Posterior cingulate gyrus (tissue), 11 donors: ENCODE measurements at places on chromosomes 5 and 9.

DNA sequence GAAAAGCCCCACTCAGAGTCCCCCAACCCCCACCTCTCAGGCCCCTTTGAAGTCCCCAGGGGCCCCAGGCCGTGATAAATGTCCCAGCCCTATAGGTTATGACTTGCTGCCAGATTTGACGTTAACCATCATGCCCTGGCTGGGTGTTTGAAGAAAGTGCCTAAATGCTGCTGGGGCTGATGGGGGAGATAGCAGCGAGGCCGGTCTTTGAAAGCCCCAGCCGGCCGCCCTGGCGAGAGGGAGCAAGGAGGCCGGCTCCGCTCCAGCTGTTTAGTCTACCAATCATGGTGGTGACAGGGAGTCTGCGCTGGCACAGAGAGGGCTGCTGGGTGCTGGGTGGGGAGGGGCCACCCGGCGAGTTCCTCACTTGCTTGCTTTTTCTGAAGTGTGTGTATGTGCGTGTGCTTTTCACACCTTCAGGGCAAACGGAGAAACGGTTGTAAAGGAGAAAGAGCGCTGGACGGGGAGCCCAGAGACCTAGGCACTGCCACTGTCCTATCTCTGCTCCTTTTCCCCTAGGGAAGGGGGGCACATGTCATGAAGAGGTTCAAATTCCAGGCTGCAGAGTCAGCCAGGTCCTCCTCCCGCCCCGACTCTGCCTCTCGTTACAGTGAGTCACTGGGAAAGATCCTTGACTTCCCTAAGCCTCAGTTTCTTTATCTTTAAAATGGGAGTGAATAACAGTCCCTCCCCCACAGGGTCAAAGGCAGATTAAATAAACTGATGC is 126.1 kb upstream of the HAND1 start:
- no peak for DNase-seq

DNA sequence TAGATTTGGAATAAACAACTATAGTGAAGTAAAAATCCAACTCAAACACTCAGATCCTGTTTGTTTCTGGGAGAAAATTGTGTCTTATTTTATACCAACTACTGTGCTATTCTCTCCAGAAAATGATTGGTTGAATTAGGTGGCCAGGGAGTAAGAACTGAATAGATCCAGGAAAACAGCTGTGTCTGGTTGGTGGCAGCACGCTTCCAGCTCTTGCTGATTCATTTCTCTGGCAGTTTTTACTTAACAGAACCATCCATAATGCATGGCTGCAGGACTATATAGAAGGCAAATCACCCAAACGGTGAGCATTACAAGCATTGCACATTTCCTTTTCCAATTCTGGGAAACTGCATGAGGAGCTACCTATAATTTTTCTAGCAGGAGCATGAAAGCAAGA is 29.5 kb downstream of the DMAC1 start:
- peak; percentile 80 for DNase-seq

DNA sequence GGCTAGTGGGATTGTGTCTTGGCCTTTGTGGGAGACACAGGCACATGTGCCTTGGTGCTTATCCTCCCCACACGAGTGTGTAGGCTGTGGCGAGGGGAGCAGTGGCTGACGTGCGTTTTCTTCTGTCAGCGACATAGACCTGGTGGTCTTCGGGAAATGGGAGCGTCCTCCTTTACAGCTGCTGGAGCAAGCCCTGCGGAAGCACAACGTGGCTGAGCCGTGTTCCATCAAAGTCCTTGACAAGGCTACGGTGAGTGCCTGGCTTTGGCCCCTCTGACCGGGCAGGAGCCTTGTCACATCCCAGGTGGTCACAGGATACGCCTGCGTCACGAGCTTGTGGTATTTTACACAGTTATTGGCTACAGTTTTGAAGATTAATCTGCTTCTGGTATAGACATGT is 26.4 kb downstream of the TENT4A start:
- peak; percentile 55 for DNase-seq

GRCh38 chr5:177489119-177489716 is 8.2 kb downstream of the PDLIM7 start:
- no peak for DNase-seq

- DNase-seq = no peak
Observed at GRCh38 chr5:80930940-80931339, 29.2 kb upstream of the RASGRF2 start.

GRCh38 chr9:93343663-93344062 is 107.8 kb upstream of the FAM120A start:
- no peak for DNase-seq

DNA sequence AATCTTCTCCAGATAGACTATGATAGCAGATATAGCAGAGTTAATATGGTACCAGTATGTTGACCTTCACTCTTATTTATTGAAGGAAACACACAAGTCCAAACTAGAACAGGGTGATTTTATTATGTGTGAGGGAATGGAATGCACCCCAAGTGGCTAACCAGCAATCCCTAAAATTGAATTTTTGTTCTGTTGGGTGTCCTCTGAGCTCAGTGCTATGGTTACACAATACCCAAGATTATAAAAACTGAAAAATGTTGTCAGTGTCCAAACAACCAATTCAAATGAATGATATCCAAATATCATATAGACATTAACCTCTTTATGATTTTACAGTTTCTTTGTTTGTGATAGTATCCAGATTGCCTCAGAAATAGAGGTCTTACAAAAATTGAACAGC is 60.9 kb downstream of the NNT start:
- no peak for DNase-seq

- no peak for DNase-seq
Observed at GRCh38 chr5:120599576-120599975, 135.5 kb downstream of the PRR16 start.

DNA sequence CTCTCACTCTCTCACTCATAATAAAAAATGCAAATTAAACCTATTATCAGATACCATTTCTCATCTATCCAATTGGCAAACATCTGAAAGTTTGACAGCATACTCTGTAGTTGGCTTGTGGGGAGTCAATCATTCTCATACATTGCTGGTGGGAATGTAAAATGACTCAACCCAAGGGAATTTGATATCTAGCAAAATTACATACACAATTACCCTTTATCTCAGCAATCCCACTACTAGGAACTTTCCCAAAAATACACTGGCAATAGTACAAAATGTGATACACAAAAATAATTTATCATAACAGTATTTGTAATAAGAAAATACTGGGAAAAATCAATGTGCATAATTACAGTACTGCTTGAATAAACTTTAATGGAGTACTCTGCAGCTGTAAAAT is 731.3 kb downstream of the DTWD2 start:
- DNase-seq = no peak

DNA sequence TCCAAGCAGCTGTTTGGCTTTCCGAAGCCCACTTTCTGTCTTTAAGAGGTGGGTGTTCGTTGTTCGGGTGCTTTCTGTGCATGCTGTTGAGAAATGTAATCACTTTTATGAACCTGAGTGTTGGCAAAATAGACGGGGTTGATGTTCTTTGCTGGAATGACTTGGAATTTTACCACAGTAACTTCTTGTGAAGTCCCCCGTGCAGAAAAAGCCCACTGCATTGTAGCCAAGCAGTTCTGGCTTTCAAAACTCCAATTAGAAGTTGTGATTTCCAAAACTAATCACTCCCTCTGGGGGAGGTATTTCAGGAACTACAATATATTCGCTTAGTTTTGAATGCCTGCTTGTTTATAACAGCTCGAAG is 111.1 kb downstream of the PAM start:
- no peak for DNase-seq

DNA sequence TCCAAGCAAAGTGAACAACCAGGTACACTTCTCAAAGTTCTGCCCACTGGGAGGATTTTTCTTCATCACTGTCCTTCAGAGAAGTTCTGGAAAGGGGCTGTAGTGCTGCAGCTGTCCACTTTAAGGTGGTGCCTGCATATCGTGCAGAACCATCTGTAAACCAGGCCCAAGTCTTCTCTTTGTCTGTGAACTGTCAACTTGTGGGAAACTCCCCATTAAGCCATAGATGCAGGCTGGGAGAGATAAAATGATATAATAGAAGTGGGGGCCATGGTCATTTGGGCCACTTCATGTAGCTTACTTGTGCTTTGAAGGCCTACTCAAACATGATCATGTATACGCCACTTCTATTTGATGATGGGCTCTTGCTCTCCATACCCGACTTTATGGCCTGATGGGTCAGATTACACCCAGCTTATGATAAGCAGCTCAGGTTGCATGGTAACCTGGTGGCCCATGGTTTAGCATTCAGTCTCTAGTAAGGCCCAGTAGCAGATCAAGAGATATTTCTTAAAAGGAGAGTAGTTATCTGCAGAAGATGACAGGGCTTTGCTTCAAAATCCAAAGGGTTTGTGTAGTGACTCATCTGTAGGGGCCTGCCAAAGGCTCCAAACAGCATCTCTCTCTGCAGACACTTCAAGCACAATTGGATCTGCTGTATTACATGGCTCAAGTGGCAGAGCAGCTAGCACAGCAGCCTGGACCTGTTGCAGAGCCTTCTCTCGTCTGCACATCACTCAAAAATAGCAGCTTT is 15.7 kb upstream of the BTF3 start:
- no peak for DNase-seq

DNA sequence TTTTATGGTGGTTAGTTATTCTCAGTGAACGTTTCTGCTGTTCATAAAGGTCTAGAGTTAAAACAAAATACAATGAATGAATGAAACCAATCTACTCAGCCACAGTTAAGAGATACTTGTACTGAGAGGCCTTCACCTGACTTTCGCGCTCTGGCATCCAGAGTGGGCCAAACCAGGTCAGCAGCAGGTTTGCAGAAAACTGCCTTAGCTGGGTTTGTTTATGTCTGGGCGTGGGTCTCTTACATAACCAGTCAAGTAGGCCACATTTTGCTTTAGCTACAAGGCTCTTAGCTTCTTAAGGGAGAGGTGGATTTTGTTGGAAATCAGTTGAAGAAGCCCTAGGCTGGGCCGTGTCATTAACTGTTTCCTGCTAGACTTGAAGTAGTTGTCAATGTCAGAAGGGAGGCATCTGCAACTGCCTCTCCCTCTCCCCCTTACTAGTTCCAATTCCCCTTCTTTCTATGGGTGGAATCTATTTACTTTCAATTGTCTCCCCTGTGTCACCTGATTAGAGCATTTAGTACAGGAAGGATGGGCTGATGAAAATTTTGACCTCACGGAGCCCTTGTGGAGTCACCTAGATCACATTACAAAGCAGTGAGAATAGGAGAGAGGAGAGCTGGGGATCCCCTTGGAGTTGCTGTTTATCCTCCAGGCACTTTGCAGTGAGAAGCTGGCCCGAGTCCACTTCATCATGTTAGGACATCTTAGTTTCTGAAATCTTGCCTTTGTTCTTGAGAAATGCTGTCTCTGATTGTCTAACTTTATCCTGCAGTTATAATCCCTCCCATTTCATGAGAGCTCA is 200.5 kb downstream of the ARHGEF28 start:
- no peak for DNase-seq

DNA sequence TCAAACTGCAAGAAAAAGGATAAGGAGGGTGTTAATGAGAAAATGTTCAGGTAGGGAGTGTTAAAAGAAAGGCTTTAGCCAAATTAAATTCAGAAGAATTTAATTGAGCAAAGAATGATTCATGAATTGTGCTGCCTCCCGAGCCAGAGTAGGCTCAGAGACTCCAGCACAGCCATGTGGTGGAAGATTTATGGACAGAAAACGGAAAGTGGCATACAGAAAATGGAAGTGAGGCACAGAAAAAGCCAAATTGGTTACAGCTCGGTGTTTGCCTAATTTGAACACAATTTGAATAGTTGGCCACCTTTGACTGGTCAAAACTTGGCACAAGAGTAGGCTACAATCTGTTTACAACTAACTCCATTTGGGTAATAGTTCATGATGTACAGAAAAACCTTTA is 9.6 kb upstream of the SLC30A5 start:
- no peak for DNase-seq

- no peak for DNase-seq
Observed at GRCh38 chr5:168950241-168950951, 350.5 kb downstream of the SLIT3 start.

DNA sequence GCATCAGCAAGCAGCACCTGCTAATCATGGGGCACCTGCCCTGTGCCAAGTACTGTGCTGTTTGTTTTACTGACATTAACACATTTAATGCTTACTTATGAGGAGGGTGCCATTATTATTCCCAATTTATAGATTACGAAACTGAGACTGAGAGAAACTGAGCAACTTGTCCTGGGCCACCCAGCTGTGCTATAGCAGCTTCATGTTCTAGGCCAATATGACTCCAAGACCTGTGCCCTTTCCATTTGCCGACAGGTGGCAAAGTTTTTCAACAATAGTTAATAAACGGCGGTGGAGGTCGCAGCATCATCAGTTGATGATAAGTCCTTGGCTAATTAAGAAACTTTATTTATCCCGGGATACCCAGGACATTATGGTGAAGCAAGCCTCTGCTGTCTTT is 55.4 kb downstream of the TIMD4 start:
- DNase-seq = no peak

DNA sequence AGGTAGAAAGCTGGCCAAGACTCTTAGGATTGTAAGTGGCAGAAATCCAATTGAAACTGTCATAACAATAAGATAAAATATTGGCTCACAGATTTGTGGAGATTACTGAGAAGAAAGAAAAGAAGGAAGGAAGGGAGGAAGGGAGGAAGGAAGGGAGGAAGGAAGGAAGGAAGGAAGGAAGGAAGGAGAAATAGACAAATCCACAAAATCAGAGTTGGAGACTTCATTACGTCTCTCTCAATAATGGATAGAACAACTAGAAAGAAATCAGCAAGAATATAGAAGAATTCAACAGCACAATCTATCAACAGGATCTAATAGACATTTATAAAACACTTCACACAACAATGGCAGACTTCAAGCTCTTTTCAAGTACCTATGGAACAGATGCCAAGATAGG is 17.9 kb upstream of the PAM start:
- no peak for DNase-seq

DNA sequence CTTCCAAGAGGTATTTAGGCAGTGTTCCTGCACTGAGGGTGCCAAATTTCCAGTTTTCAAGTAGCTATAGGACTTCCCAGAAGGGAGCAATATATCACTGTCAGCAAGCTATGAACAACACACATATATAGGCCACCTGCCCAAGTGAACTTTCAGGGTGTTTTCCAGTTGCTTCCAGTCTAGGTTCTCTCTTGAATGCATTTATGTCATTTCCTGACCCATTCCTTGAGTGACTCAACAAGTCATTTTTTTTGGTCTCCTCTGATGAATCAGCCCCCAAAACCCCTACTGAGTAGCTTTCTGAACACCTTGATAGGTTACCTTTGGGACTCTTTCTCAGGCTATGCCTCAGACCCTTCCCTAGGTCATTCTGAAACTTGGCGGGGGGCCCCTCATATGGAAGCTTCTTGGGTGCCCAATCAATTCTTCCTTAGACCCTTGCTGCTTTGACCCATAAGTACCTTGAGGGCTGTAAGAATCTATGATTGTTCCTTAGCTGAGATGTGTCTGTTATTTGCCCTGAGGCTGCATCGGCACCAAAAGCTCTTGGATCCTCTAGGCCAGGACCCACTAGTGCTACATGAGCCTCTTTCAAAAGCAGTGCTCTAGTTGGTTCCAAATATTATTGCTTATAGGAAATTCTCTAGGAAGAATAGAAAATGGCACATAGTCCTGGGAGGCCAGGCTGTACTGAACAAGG is 12.4 kb downstream of the DNAJB5 start:
- no peak for DNase-seq

- DNase-seq = no peak
Observed at GRCh38 chr9:130158001-130158400, 14.2 kb upstream of the NCS1 start.

- no peak for DNase-seq
Observed at GRCh38 chr9:119509291-119509905, 140.2 kb upstream of the BRINP1 start.

GRCh38 chr5:133372293-133372937 is 239.9 kb downstream of the FSTL4 start:
- DNase-seq = no peak
